GM23338 (cell line): ENCODE measurements at places on chromosomes 1 and 21.

- DNase-seq, result no peak
These were observed 4.7 kb downstream of the SZRD1 start for GRCh38 chr1:16371725-16372124.

DNA sequence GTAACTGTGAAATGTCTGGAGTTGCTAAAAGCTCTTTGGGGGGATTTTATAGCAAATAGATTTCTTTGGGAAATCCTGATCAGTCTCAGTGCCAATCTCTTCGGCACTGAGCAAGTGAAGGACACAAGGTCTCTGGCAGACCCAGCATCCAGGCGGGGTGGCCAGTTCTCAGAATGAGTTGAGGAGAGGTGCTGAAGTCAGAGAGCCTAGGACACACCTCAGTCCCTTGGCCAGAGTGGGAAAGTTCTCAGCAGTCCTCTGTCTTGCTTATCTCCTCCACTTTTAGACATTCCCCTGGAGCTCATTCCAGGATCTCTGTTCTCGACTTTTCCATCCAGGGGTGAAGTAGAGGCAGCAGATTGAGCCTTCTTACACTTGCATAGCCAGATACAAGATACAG lies 6.7 kb downstream of the HLX start:
- DNase-seq, result no peak

DNA sequence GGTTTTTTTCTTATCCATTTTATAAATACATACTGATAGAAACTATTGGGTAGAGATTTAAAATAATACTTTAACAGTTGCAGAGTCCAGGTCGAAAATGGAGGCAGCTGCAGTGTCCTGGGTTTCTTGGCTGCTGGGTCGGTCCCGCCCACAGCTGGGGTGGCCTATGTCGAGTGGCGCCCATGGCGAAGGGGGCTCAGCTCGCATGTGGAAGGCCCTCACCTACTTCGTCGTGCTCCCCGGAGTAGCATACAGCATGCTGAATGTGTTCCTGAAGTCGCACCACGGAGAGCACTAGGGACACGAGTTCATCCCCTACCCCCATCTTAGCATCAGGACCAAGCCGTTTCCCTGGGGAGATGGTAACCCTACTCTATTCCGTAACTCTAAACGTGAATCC lies 1304.9 kb upstream of the ADGRL2 start:
- no peak for DNase-seq

GRCh38 chr1:185487026-185487425 lies 170.0 kb upstream of the IVNS1ABP start:
- no peak for DNase-seq

- DNase-seq, result no peak
These were observed 89.6 kb downstream of the CCDC185 start for GRCh38 chr1:223482766-223483165.

GRCh38 chr1:107794571-107794970 lies 170.4 kb downstream of the VAV3 start:
- no peak for DNase-seq

GRCh38 chr1:55062801-55063576 lies 23.6 kb downstream of the PCSK9 start:
- DNase-seq, result no peak

DNA sequence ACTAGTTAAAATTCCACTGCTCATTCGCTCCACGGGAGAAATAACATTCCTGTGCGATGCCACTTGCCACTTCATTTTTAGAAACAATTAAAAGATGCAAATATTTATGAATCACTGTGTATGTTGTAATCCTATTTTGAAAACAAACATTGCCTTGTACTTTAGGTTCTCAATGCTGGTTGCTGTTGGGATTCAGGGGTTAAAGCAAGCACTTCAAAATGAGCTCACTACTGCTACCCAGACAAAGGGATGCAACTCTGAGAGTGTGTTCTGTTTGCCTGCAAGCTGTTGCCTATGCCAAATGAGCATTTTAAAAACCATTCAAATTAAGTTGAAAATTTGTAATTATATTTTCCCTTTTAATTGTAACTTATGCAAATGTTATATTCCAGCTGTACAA lies 87.5 kb downstream of the RWDD3 start:
- DNase-seq, result no peak

GRCh38 chr1:118159569-118159968 lies 25.5 kb downstream of the SPAG17 start:
- DNase-seq, result no peak
